ENCODE measurements at places on chromosomes 4 and X.

DNA sequence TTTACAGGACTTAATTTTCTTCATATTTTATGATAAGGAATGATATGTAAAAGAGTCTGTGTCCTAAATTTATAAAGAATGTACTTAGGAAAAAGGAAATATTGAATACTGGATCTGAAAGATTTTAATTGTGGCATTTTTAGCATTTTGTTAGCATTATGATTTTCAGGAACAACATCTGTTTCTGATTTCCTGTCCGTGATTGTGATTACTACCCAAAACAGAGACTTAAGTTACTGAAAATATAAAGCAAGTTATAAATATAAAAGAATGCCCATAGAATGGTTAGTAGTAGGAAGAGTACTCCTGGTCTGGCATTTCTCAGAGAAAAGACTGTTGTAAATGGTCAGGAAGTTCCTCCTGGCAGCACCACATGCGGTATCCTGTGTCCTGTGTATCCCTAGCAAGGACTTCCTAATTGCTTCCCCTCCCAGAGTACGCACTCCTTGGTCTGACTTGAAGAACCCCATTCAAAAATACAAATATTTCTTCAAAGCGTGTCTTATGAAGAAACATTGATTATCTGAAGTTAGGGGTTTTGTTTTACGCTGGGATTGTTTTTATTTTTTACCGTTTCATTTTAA lies 88.9 kb downstream of the RS1 start:
- no peak for DNase-seq

- DNase-seq = no peak
Measured at GRCh38 chrX:56623316-56623715, 59.9 kb downstream of the UBQLN2 start.

DNA sequence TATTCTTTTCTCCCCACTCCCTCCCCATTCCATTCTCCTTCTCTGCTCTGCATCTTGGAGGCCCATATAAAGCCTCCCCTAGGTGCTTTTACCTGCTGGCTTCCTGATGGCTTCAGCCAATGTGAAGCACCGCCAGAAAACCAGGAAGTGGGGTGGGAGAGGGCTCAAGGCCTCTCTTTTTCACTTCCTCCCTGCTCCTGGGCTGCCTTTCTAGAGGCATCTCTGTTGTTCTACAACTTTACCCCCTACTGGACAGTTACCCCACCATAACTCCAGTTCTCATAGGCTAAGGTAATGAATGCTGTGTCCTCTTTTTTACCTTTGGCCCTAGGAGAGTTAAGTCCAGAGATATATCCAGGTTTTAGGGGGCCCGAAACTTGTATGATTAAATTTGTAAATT lies 62.4 kb upstream of the PPARGC1A start:
- no peak for DNase-seq

DNA sequence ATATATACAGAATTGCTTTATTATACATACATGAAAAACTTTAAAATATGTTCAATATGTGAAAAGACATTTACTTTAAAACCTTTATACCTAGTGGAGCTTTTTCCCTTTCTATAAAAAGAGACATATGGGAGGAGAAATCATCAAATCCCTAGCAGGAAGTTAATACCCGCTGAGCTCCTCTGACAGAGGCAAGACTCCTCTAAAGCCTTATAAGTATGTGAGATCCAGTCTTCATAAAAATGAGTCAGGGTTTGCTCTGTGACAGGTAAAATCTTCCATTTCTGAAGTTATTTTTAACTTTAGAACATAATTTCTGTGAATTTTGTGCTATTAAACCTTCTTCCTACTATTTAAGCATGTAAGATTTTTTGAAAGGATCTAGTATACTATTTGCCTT lies 634.4 kb upstream of the AADAT start:
- DNase-seq = no peak

DNA sequence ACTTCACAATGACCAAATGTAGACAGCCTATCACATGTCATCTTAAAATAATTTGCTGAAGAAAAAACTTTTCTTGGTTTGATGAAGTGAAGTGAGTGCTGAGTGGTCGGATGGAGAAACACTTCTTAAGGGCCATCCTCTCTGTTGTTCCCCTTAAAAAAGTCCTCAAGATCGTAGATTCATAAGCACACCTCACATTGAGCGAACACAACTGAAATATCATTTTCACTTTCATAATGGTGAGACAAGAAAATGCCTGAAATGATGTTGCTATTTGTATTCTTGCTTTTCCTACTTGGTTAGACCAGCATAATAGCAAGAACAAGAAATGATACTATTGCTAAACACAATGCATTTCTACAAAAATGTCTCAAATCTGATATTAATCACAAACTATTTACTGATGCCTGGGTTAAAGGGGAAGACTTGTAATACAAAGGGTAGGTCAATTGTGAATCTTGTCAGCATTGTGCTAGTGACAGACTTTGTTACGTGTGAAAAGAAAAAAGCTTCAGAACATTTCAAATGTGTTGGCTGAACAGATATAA lies 305.6 kb upstream of the NR3C2 start:
- DNase-seq = no peak

DNA sequence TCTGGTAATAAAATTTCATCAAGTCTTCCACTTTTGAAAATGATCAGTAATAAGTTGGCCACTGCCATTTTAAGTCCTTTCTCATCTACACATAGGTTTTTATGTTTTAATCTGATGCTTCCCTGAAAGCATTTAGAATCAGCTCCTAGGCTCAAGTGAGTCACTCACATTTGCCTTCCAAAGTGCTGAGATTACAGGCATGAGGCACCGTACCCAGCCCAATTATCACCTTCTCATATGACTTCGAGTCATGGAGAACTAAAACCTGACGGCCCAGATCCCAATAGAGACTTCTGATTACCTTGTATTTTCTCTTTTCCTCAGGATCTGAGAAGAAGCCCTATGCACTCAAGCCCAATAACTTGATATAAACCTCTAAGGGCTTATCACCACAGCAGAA lies 140.8 kb downstream of the OPHN1 start:
- no peak for DNase-seq
